Activated T-helper 2 cell treated with anti-CD3 and anti-CD28 coated beads, Interferon-gamma antibody, Interleukin-2, Interleukin-4, amounts not matched to agents 10 μg/mL and 5 μg/mL and 100 μg/mL, durations not matched to agents 14 hours and 24 hours and 36 hours (primary cell): ENCODE measurements at places on chromosomes 5 and 9.

DNA sequence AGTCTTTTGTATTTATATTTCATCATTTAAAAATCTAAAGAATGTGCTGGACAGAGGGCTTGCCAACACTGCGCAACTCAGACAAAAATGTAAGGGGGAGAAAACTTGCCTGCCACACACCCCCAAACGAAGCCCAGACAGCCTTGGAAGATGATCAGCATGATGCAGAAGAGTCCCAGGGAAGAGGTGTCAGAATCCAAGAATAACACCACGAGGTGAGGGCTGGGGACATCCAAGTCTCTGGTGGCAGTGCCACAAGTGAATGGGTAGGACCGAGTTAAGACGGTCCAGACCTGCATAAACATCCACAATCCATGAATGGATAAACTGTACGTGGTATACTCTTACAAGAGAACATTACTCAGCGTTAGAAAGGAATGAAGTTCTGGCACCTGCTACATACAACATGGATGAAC lies 10.4 kb downstream of the EPB41L4B start:
- no peak for DNase-seq

DNA sequence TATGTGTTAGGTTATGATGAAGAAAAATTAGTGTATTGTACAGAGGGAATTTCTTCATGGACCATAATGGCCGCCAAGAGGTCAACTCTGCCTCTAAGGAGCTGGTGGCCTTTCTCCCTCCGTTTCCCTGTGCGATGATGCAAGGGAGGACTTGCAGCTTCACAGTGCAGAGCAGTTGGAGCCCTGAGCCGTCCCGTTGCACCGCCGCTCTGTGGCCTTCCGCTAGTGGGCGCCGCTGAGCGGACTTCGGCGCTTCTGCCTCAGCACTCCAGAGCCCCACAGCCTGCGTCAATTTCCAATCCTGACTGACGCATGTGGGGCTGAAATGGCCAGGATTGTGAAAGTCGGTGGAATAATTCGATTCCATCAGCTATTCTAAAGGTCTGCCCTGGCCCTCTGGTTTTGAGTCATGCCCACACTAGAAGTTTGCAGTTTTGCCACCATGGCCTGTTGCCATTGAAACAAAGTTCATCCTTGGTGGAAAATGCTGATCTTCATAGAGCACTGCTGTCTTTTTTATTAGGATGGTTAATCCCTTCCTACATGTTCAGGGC lies 22.7 kb upstream of the LECT2 start:
- DNase-seq = peak; percentile 47

GRCh38 chr9:3962496-3962895 lies 337.4 kb downstream of the GLIS3 start:
- no peak for DNase-seq

- DNase-seq = no peak
Measured at GRCh38 chr5:45376417-45376816, 319.8 kb downstream of the HCN1 start.

DNA sequence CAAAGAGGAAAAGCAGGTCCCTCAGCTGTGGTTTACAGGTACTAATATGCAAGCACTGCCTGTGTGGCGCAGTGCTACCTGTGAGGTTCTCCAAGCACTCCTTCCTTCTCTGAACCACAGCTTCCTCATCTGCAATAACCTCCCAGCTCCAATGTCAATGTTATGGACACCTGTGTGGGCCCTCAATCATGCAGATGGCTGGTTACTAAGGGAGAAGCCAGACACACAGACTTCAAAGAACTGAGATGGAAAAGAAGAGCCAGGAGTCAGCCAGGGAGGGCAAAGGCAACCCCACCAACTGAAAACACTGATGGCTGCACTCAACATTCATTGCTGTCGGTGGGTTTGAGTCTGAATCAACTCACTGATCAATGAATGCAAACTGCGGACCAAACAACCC lies 77.7 kb downstream of the NR6A1 start:
- DNase-seq = no peak

- DNase-seq = no peak
Measured at GRCh38 chr9:127660886-127661741, 45.7 kb upstream of the CFAP157 start.

- DNase-seq = no peak
Measured at GRCh38 chr5:106849266-106849665, 821.5 kb downstream of the EFNA5 start.

DNA sequence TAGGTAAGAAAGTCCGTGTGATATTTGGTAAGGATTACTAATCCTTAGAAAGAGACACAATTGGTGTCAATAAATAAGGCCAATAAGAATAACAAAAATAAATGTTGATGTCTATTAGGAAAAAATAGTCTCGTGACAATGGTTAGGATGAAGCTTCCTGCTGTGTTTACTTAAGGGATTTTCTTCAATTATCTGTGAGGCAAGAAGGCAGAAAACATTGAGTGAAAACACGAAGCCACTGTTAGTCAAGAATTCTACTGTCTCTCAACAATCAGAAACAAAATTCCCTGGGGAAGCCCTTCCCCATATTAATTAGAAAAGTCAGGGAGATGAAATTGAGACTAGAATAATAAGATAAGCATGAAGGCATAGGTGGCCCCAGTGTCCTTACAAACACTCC lies 149.0 kb downstream of the SYK start:
- DNase-seq = no peak

DNA sequence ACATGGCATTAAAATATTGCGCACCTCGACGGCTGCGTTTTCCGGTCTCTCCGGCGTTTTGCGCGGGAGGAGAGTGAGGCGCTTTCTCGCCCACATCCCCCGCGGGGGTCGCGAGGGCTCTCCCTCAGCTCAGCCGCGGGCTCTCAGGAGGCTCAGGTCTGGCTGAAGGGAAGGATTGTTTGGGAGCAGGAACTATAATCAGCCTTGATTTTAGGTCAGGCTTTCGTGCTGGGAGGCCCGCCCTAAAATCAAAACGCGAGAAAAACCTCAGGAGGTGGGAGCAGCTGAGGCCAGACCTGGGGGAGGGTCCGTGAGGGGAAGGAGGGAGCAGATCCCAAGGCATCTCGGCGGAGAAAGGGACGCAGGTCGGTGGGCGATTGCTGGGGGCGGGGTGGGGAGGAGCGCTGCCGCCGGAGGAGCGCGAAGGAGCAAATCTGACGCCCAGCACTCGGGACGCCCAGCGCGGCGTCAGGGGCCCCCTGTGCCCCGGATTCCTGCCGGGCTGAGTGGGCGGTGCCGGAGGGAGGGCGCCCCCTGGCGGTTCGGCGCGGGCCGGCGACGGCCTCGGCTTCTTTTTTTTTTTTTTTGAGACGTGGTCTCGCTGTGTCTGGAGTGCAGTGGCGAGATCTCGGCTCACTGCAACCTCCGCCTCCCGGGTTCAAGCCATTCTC lies 18.7 kb upstream of the RNF130 start:
- peak; percentile 64 for DNase-seq

- no peak for DNase-seq
Measured at GRCh38 chr5:55160493-55161209, 680 bp downstream of the GPX8 start.

DNA sequence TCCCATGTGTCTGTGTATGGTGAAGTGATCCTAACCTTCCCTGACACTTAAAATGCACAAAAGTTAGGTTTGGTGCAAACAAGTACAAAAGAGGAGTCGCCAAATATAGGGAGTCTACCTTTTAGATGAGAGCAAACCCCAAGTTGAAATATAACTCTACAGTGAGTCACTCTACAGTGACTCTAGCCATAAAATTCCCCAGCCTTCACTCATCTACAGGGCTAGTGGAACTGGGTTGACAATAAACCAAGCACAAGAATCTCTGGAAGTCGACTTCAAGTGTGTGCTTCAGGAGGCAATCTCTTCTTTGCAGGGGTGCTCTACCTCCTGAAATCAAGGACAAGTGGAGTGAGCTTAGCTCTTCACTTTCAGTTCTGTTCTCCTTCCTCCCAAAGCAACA lies 3.3 kb downstream of the SHISAL2B start:
- DNase-seq = no peak

DNA sequence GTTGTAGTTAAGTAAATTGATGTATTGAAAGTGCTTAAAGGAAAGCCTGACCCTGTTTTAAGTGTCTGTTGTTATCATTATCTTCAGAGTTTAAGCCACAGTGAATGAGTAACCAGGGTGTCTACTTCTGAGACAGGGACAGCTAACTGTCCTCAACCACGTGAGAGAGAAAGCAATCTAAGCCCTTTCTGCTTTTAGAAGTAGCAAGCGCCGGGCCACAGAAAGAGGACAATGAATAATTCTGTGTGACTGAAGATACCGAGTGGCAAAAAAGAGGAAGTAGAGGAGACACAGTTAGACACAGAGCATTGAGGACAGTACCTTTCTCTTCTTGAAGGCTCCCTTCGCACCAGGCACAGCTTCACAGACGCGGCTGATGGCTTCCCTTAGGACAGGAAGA lies 86.3 kb downstream of the S1PR3 start:
- no peak for DNase-seq

DNA sequence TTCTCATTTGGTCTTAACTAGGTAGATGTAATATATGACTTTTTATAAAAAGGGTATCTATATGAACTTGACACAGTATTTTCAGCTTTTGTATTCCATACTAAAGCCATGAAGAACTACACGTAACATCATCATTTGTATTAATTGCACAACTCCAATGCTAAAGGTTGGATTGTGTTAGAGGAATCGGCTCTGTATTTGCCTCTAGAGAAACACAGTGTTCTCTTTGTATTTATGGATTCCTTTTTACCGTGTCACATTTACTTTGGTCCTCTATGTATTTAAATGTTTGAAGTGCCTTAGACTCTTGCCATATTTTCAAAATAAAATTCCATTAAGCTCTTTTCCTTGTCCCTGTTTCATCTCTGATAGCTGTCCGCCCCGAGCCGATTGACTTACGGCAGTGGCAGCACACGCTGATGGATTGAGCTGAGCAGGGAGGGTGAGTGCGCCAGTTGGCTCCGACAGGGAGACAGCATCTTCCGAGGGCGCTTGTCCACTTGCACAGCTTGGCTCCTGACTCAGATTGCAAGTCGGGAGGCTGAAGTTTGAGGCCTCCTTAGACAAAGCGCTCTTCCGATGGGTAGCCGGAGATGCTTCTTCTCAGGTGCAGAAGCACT lies 95.6 kb upstream of the DMRT1 start:
- no peak for DNase-seq

GRCh38 chr5:171986772-171987171 lies 19.7 kb downstream of the FBXW11 start:
- no peak for DNase-seq

GRCh38 chr9:93436218-93436617 lies 15.3 kb upstream of the FAM120A start:
- no peak for DNase-seq

DNA sequence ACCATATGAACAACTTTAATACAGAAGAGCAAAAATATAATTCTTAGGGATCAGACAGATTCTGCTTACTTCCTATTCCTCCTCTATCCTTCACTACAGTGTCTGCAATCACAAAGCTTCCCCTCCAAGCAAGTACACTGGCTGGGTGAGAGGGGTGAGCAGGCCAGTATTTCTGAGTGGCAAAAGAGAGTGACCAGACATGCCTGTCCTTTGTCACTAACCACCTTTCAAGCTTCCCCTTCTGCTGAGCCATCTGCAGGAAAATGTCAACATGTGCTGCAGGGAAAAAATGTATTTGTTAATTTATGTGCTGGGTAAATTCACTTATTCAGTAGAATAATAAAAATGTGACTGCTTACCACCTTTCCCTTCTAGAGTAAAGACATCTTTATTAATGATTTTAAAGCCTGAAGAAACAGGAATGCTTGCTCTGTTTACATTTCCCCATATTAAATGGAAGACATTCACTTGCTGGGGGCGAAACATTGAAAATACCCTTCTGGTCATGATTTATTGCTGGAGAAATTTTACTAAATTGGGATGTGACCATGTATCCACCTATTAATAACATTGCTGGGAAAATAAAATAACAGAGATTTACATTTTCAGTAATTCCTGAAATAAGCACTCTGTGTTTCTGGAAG lies 84.9 kb downstream of the SPOCK1 start:
- no peak for DNase-seq

GRCh38 chr9:92245005-92245797 lies 48.3 kb downstream of the IARS1 start:
- no peak for DNase-seq

- no peak for DNase-seq
Measured at GRCh38 chr5:132073231-132074013, at the start of gene CSF2. TSS of gene CSF2 (plus strand) at chr5:132073789. CDS start at chr5:132073824, 35 bp downstream.

DNA sequence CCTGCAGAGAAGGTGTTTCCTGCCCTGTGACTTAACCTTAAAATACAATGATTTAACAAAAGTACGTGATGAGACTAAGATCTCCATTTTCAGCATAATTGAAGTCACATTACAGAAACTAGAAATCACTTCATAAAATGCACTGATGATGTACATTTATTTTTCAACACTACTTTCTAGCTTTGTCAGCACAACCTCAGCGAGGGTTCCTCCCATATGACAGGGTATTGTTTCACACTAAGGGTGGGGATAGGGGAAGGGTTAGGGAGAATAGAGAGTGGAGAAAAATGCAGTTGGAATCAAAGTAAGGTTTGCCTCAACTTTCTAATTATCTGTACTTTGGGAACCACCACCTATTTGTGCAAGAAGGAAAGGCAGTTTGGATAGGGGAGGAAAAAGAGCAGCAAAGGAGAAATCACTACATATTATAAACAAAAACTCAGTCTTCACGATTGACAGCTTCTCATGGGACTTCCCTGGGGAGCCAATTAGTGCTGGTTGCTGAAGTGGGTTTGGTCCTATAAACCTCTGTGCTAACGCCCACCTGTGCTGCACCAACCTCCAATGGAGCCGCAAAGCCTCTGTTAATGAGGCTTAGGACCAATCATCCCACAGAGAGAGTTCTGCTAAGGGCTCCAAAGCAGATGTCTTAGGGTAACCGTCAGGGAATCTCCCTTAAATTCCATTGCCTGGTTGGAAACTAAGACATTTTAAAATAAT lies 369.2 kb upstream of the PDE4D start:
- no peak for DNase-seq

DNA sequence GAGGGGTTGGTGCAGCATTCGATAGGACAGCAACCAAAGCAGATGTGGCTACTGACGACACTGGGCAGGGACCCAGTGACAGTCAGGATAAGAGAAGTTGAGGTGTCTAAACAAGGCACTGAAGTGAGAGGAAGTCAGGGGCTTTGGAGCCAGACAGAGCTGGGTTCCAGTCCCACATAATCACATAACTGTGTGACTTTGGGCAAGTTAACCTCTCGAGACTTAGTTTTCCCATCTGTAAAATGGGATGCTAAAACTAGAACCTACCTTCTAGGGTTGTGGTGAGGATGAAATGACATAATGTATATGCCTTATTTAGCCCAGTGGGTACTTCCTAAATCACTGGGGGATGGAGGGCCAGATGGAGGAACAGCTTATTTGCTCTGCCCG lies 3.1 kb downstream of the ANGPTL2 start:
- DNase-seq = no peak
